ENCODE measurements at places on chromosomes 5 and 9. TPM values are rescaled to one million over a fixed set of nuclear protein-coding genes. Genes with fewer than 3 reads are reported as not detected.

DNA sequence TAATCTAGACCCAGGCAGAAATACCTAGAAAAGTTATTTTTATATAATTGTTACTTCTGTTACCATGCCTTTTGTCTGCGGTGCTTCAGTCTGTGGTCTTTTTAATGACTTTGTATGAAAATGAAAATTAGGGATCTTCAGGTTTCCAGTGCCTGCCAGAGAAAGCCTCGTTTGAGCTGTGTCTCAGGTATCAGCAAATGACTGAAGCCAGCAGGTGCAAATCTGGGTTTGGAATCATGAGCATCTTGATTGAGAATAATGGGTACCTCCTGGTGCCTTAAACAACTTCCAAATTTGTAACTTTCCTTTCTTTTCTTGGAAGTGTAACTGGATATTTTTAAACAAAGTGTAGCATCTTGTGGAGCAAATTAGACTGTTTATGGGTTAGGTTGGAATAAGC lies 4.3 kb downstream of the ZBTB34 start:
- no peak for DNase-seq

Gene PCDHB13
- polyA plus RNA-seq, result 9.3 TPM

Gene NRG2
- 0.88 TPM for polyA plus RNA-seq

- DNase-seq, result no peak
Measured at GRCh38 chr9:121013911-121014310, 36.2 kb downstream of the C5 start.

Gene SPATA31D4
- polyA plus RNA-seq, result not detected

Gene LEAP2
- polyA plus RNA-seq, result 8.7 TPM

- DNase-seq, result no peak
Measured at GRCh38 chr5:140882591-140882899, 621 bp downstream of the PCDHA13 start.
